ENCODE measurements at places on chromosomes 3 and 15.

GRCh38 chr3:59263152-59263551 lies 213.3 kb upstream of the CFAP20DC start:
- no peak overlapping the region for H3K4me3 ChIP-seq
- H3K4me1 ChIP-seq = no peaks in the 10 kb centered on the region
- H3K27me3 ChIP-seq = no peaks in the 10 kb centered on the region
- H3K36me3 ChIP-seq = no peaks in the 10 kb centered on the region

DNA sequence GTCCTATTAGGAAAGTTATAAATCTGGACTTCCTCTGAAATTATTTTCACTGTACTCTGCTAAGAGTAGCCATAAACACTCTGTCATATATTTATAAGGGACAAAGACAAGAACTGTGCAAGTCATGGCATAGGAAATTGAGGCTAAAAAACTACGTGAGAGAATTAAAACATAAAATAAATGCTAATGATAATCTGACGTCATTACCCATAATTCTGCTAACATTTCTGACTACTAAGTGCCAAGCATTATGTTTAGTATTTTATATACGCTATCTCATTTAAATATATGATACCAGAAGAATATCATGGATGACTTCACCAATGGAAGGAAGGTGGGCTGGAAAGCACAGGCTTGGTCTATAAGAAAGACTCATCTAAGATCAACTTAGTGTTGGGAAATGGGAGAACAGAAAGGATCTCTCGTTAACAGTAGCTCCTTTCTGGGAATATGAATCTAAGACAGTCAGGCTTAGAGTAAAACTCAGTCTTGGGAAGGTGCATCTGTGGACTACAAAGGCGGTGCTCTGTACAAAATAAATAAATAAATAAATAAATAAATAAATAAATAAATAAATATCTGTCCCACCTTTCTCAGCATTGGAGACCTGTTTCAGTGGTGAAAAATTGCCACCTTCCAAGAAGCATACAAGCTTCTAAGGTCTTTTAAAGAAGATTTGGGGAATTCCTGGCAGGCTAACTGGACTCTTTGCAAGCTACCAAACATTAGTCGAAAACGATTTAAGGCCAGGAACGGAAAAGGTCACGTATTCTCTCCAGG lies 267.4 kb downstream of the CGGBP1 start:
- DNase-seq = no peak
- H3K27me3 ChIP-seq = peaks cover 3% of the 10 kb centered on the region

DNA sequence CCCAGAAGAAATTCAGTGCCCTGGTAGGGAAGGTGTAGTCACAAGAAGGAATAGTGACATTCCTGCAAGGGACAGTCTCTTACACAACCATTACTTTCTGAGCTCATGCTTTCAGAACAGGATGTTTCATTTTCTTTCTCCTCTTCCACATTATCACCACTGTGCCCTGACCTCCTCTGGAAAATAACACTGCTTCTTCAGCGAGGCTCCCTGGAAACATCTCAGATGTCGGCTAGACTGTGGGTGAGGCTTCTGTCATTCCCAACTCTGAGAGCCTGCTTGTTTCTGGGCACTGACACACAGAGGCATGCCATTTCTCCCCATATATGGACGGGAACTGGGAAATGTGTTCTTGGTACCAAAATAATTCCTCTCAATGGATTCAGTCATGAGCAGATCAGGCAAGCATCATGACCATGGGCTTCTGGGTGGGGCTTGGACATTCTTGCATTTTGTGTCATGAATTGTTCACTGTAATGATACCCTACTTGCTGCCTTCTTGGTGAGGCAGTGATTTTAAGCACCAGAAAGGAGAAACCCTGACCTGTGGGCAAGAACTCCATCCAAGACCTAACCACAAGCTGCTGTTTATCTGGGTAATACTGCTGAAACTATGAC lies 14.3 kb upstream of the TNFAIP8L3 start:
- DNase-seq = peak; percentile 74
- H3K4me3 ChIP-seq = no peak overlapping the region
- H3K27ac ChIP-seq = peak overlapping the region; percentile 100
- no peaks in the 10 kb centered on the region for H3K27me3 ChIP-seq
- peaks cover 11% of the 10 kb centered on the region for H3K4me1 ChIP-seq

DNA sequence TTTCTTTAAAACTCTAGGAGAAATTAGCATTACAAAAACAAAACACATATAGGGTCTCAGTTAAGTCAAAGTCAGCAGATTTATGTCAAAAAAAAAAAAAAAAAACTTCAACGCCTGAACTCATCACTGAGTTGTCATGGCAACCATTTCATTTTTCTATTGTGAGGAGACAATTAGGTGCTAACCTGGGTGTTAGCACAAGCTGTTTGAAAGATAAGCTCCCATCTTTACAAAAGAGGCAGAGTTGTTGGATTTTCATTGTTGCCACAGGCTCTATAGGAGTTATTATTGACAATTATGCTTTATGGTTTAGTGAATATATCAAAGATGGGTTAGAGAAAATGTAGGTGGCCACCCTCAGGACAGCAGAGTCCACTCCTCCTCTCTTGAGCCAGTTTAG lies 806.9 kb downstream of the GRM7 start:
- DNase-seq = no peak
- H3K27ac ChIP-seq = no peak overlapping the region
- no peak overlapping the region for H3K4me3 ChIP-seq
- no peaks in the 10 kb centered on the region for H3K36me3 ChIP-seq
- no peaks in the 10 kb centered on the region for H3K4me1 ChIP-seq
- no peaks in the 10 kb centered on the region for H3K27me3 ChIP-seq

Data from aorta (tissue), 5 donors.